Activated naive CD4-positive, alpha-beta T cell treated with anti-CD3 and anti-CD28 coated beads, Interleukin-2, amount 50 U/mL, for 72 hours (primary cell): ENCODE measurements at places on chromosomes 3 and 15.

- no peak for DNase-seq
Measured at GRCh38 chr15:44296625-44297524, 8.4 kb downstream of the GOLM2 start.

DNA sequence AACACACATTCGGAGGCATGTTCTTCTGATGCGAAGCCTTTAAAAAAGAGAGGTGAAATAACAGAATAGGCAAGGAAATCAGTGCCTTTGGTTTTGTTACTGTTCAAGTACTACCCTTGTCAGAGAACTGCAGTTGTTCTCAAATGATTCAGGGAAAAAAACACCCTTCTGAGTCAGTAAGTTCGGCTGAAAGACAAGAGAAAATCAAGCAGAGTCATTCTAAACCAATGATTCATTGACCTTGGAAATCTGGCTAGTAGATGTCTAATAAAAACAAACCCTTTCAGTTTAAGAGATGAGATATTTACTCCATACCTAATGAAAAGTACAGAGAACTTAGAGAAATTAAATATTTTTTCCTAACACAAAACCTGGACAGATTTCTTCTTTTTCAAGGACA, 72.7 kb upstream of the ABI3BP start:
- no peak for DNase-seq

DNA sequence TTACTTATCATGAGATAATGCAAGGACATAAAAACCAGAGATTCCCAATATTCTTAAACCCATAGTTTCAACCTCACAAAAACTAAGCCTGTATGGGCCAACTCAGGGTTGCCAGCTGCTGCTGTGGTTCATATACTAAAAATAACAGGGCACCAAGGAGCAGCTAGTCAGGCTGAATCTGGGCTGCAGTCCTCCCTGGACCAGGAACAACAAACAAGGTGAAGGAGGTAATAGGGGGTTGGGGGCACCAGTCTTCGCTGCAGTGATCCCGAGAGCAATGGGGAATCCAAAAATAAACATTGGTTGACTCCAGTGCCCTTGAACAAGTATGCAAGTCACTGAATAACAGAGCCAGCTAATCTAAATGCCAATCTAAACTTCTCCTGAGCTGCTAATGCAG, 108.9 kb downstream of the MECOM start:
- DNase-seq = no peak

GRCh38 chr15:43150191-43150929, 17.0 kb downstream of the TMEM62 start:
- DNase-seq = no peak

GRCh38 chr15:25169318-25169717, 214.5 kb downstream of the SNRPN start:
- DNase-seq = peak; percentile 25

DNA sequence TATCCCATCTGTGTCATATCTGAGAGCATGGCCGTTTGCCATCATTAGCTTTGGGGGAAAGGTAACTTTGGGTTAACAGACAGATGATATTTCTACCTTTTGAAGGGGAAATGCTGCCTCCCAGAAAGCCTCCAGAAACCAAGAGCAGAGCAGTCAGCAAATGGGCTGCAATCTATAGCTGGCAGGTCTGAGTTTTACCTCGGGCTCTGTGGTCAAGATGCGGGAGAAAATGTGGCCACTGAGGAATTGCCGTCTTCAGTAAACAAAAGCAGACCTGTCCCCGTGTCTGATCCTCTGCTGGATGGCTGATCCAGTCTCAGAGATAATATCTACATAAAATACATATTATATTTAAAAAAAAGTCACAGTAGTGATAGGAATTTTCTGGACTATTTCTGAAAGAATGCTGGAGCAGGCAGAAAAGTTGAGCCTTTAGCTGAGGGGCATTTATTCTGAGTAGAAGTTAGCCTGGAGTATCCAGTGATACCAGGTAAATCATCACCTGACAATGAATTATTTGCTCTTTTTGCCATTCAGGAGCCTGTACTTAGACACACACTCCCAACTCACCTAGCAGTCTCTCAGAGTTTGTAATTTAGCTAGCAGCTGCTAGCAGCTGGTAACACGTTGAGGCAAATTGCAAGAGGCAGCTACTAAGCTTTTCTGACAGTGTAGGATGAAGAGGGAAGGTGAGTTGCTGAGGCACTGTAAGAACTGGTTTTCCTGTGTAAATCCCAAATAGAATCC, 285.3 kb upstream of the RARB start:
- DNase-seq = no peak

- DNase-seq = no peak
Measured at GRCh38 chr3:16173283-16174025, 1.0 kb upstream of the GALNT15 start.
